ENCODE measurements at places on chromosomes 7 and 10.

- no peak for DNase-seq
These were observed 167.0 kb upstream of the CDK1 start for GRCh38 chr10:60611291-60611747.

- no peak for DNase-seq
These were observed 64.3 kb downstream of the AP3M1 start for GRCh38 chr10:74086317-74086716.

DNA sequence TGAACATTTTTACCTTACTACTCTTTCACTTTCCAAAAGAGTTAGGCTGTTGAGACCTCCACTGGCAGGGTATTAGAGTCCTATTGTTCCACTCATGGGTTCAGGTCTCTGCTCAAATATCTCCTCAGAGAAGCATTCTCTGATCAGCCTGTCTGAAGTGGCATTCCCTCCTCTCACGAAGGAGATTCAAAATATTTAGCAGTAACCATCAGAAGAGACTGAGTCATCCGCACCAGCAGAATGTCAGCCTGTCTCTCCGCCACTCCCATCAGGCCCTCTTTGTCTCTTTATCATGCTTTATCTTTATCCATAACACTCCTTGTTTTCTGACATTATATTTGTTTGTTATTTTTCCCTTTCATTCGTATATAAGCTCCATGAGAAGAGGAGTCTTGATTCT, 79.1 kb downstream of the AASS start:
- DNase-seq, result no peak

DNA sequence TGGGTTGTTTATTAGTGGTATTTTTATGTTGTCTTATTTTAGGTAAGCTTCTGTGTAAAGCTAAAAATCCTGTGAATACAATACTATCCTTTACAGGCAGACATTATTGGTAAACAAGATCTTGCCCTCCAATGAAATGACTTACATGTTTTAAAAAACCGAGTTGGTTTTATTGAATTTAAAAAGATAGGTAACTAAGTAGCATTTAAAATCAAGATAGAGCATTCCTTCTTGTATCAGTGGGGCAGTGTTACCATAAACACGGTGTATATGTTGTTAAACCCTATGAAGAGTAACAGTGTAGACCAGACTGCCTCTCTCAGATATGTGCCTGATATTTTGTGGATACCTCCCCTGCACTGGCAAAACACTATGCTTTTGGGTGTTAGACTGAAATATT, 81.0 kb downstream of the SNX10 start:
- DNase-seq, result no peak

DNA sequence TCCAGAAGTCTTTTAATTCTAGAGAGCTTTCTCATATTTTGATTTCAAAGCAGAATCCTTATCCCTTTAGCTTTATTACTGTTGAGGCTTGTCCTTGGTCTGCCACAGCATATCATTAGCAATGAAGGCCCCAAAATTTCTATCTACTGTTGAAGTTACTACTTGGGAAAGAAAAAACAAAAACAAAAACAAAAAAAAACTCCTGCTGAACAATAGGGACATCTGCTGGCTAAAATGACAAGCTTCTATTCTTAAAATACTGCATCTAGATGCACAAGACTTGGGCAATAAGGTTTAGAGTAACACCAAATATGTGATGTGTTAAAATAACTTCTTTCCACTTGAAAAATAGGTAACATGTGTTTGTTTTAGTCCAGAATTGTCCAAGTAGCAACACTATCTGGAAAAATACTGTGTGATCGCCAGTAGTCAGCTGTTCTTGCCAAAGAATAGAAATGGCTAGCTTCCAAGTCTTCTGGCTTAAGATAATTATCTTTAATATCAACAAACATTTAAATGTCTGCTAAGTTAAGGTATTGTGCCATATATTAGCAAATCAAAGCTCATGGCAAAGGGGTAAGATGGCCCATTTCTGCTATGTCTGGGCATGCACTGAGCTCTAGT, 3.8 kb upstream of the DMTF1 start:
- DNase-seq, result no peak

GRCh38 chr10:73556855-73557254, 34.3 kb downstream of the USP54 start:
- no peak for DNase-seq

GRCh38 chr7:19713676-19714075, 4.8 kb upstream of the POLR1F start:
- DNase-seq, result peak; percentile 15

DNA sequence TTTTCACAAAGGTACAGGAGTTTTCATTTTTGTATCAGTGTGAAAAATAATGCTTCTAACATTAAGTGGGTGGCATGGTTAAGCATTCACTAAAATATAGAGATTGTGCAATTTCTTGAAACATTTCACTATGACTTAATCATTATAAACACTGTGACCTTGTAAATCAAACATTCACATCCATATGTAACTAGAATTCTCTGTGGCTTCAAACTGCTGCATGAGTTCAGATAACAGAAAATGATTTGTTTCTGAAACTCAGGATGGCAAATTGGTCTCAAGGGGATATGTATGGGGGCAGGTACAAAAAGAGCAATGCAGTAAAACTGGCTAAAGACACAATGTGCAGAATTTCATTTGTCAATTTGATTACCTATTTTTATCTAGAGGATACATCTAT, 3.8 kb downstream of the FAM133B start:
- no peak for DNase-seq

DNA sequence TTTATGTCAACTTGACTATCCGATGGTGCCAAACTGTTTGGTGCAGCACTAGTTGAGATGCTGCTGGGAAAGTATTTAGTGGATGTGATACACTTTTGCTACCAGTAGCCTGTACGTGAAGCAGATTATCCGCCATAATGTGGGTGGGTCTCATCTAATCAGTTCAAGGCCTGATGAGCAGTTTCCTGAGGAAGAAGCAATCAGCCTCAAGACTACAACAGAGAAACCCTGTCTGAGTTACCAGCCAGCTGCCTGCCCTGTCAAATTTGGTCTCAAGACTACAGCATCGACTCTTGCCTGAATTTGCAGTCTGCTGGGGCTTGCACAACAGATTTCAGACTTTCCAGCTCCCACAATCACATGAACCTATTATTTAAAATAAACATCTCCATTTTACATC, 10.9 kb upstream of the RBP3 start:
- DNase-seq, result no peak

DNA sequence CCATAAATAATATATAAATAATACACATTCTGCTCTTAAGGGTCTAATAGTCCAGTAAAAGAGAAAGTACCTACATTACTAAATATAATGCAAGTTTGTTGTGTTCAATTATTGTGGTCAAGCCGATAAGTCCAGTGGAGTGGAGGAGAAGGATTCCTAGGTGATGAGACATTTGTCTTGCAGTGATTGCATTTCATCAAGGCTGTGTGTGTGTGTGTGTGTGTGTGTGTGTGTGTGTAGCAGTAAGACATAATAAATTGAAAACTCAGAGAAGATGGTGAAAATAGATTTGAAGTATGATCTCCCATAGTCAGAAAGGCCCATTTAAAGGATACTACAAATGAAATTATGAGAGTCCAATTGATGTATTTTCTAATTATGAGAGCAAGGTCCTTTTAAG, 192.5 kb upstream of the SEMA3C start:
- no peak for DNase-seq

DNA sequence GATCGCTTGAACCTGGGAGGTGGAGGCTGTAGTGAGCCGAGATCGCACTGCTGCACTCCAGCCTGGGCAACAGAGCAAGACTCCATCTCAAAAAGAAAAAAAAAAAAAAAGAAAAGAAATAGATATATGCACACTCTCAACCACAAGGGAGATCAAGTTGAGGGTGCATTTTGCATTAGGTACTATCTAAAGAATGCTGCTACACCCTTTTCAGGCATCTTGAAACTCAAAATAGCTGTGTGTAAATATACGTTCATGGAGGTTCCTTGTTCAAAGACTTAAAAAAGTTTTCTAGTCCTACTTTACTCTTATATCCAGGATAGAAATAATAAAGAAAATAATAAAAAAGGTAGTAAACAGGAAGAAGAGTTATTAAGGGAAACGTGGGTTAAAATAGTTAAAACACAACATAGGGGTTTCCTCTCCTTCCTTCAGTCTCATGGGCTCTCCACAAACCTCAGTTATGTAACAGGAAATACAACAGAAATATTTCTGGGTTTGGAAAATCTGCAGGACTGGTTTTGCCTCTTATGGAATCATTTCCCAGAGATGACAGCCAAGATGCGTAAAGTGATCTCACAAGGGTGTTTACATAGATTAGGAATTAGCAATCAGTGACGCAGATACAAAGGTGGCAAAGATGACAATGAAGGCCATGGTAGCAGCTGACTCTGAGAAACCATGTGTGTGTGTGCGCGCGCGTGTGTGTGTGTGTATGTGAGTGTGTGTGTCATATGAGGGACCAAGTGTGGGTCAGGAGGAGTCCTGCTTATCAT, 15.1 kb downstream of the STEAP4 start:
- DNase-seq, result no peak

- DNase-seq, result no peak
These were observed 53.0 kb downstream of the TCF7L2 start for GRCh38 chr10:113003052-113003451.

- no peak for DNase-seq
These were observed 239.1 kb upstream of the AUTS2 start for GRCh38 chr7:69359003-69359700.

- DNase-seq, result no peak
These were observed 248.3 kb upstream of the IGFBP3 start for GRCh38 chr7:46169384-46169755.

- no peak for DNase-seq
These were observed 552 bp downstream of the MKX start for GRCh38 chr10:27744802-27745731.

DNA sequence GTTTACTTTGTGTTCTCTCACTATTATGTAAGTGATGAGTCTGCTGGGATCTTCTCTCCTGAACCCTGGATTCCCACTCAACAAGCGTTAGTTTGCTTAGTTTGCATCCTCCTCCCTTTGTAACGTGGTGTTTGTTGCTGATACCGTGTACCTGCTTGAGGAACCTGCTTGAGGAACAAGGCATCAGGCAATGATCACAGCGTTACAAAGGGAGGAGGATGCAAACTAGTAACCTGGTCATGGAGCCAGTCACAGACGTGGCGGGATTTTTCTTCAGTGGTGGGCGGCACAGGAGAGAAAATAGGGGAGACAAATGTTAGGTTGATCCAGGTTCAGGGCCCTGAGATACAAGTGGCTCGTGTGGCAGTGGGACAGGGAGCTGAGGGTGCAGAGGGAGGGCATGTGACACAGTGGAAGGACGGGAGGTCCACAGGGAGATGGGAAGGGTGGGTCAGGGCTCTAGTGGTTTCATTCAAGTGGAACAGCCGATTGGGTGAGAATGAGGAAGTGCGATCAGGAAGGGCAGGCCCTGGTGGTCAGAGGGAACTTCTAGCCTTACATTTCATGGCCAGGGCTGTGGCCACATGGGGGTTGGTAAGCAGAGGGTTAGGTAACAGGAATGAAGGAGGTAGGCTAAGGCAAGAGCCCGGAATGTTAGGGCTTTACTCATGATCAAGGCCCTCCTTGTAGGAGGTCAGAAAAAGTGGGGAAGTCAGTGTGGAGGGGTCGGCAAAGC, 38.0 kb downstream of the SNX10 start:
- no peak for DNase-seq

- DNase-seq, result no peak
These were observed 125.2 kb downstream of the SLIT1 start for GRCh38 chr10:97060441-97061084.

DNA sequence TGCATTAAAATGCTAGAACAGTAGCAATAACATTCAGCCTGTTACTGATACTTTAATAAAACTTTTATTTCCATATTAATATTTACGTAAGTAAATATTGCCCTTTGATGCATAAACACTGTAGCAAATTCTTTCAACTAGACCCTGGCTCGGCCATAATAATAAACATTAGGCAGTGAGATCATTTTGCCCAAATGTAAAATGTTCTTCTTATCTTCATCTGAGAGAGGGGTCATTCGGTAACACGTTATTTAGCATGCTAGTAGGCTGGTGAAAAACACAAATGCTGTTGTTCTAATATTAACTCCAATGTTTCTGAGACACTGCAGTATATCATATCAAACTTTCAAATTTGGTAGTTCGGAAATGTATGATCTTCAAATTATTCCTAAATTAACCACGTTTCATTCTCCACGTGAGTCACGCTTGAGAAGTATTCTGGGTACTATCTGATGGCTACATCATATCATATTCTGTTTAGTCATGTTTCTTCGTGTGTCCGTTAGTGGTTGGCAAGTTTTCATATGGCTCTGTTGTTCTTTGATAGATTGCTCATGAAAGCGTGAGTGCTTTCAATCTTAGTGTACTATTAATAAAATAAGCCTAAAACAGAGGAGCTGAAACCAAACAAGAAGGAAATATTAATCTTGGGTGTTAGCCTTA, 145.8 kb downstream of the NSUN6 start:
- no peak for DNase-seq

GRCh38 chr10:42684517-42684916, 46.1 kb upstream of the ZNF33B start:
- DNase-seq, result no peak

GRCh38 chr7:117098457-117098856, 145.2 kb downstream of the ST7 start:
- DNase-seq, result no peak

- DNase-seq, result no peak
These were observed 383.6 kb downstream of the GLRX3 start for GRCh38 chr10:130519791-130520190.

- no peak for DNase-seq
These were observed 13.4 kb downstream of the EBF3 start for GRCh38 chr10:129950676-129951075.

GRCh38 chr10:120503689-120504088, 46.7 kb downstream of the PLPP4 start:
- DNase-seq, result no peak

GRCh38 chr7:77759294-77759889, 38.8 kb downstream of the TMEM60 start:
- no peak for DNase-seq

- no peak for DNase-seq
These were observed 47.1 kb downstream of the HIBADH start for GRCh38 chr7:27615420-27616185.

DNA sequence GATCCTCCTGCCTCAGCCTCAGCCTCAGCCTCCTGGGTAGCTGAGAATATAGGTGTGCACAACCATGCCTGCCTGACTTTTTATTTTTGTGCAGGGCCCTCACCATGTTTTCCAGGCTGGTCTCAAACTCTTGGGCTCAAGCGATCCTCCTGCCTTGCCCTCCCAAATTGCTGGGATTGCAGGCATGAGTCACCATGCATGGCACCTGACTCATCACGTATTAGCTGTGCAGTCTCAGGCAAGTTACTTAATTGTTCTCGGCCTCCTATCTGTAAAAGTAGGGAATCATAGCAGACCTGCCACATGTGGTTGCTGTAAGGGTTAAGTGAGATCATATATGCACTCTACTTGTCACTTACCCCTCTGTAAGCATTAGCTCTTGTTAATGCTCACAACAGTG, 117.2 kb downstream of the ANLN start:
- DNase-seq, result no peak

All from stimulated activated CD8-positive, alpha-beta memory T cell treated with anti-CD3 and anti-CD28 coated beads, Interleukin-4, amount 100 ng/mL, for 4 hours (primary cell).